ENCODE measurements at places on chromosomes 13 and 19.

DNA sequence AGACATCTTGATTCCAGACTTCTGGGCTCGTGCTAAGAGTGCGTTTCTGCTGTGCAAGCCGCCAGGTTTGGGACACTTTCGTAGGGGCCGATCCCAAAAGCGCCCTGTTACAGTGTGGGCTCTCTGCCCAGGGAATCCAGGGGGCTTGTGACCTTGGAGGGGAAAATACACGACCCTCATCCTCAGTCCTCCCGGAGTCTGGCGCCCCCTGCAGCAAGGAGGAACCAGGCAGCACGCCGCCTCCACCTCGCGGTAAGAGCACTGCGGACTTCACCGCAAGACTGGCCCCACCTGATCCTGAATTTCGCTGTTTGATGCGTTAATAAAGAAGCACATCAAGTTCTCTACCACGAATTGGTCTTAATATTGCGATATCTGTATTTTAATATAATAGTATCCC is 5.2 kb downstream of the POLRMT start:
- DNase-seq: no peak

GRCh38 chr19:11421371-11422098 is 2.4 kb upstream of the RGL3 start:
- no peak for DNase-seq

- DNase-seq: no peak
Observed at GRCh38 chr13:23579072-23579895, 9.1 kb downstream of the TNFRSF19 start.

DNA sequence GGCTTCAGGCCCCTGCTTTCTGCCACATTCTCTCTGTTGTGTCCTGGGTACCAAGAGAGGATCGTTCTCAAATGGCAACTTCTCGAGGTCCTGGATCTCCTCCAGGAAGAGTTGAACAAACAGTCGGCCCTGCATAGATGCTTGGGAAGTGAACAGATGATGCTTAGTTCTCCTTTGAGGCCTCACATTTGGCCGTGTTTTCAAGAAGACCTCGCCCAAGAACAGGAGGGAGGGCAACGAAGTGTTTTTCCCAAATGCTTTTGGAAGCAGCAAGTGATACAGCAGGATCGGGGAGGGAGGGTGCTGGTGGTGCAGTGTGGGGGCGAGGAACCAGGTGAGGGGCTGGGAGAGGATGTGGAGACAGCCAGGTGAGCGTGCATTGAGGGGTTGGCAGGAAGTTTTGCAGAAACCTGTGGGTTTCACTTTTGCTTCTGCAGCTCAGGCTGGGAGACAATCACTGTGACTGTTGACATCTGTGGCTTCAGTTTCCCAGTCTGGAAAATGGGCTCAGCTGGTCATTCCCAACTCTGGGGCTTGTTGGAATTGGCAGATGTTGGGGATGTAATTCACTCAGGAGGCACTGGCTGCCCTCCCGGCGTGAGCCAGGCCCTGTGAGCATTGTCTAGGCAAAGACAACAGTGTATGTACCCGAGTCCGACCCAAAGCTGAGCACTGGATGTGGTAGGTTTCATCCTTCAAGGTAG is 21.6 kb downstream of the MAST3 start:
- DNase-seq: no peak

- DNase-seq: no peak
Observed at GRCh38 chr19:19594381-19594780, 24.1 kb downstream of the PBX4 start.

- no peak for DNase-seq
Observed at GRCh38 chr13:25819856-25820530, 231.8 kb downstream of the SHISA2 start.

DNA sequence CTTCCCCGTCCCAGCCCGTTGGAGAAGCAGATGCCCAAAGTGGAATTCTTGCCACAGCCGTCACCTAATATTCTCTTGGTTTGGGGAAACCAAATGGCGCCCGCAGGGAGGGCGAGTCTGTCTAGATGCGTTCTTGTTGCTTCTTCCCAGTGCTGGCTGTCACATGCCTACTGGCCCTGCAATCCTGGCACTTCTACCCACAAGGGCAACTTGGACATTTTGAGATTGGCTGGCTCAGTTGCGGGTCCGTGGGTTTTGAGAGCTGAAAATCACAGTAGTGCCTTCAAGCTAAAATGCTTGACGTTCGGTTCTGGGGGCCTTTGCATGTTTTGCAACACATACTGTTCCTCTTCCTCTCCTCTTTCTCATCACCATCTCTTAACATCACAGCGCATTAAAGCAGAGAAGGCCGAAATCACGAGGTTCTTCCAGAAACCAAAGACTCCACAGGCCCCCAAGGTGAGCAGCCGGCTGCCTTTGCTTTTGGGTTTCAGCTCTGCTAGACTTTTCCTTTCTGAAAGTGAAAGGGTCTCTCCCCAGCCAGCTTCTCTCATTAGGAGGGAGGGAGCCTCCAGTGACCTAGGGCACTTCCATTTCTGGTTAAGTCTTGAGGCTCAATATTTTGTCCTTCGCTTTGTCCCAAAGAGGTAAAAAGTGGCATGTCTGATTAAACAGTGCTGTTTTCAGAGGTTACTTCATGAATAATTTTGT is 21.1 kb downstream of the CHAF1A start:
- DNase-seq: no peak

GRCh38 chr13:26914148-26914547 is 153.6 kb upstream of the GPR12 start:
- DNase-seq: no peak

- no peak for DNase-seq
Observed at GRCh38 chr19:16026756-16027155, 49.5 kb upstream of the TPM4 start.
